ENCODE measurements at places on chromosomes 5 and 9. TPM values are rescaled to one million over a fixed set of nuclear protein-coding genes. Genes with fewer than 3 reads are reported as not detected.

Gene PCDHB4
- not detected for total RNA-seq

- H3K27ac ChIP-seq = peak overlapping the region; percentile 96
- peak; percentile 37 for DNase-seq
- peaks cover 71% of the 10 kb centered on the region for H3K4me1 ChIP-seq
These were observed 41.1 kb upstream of the NEK6 start for GRCh38 chr9:124216474-124217176.

DNA sequence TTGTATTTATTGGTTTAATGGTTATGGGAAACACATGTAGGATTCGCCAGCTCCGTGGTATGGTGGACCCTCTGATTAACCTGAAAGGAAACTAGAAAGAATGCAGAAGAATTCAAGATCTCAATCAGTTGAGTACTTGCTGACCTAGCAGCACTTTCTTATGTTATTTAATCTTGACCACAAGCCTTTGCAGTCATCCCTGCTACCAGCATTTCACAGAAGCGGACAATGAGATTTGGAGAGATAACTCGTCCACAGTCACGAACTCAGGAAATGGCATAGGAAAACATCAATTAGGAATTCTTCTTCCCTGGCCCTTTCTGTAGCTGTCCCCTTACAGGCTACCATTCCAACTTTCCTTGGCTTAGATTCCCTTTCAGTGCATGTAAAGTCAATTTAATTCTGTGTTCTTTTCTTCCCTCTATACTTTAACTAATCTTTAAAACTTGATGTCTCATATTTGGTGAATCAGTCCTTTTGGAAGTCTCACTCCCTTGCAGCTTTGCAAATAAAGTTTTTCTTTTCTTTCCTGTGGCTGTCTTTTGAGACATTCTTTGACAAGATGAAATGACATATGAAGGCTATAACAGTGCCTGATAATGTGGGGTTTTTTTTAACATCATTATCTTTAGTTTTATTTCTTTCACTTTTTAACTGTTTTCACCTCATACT lies 1.3 kb upstream of the SLC44A1 start:
- no peak for DNase-seq

- DNase-seq = peak; percentile 24
- no peaks in the 10 kb centered on the region for H3K4me1 ChIP-seq
- no peak overlapping the region for H3K4me3 ChIP-seq
- no peak overlapping the region for H3K27ac ChIP-seq
- H3K27me3 ChIP-seq = peaks cover 11% of the 10 kb centered on the region
- H3K36me3 ChIP-seq = no peaks in the 10 kb centered on the region
These were observed 1.4 kb upstream of the ADAMTSL2 start for GRCh38 chr9:133532937-133533668.

Gene SKP1
- 265 TPM for total RNA-seq

DNA sequence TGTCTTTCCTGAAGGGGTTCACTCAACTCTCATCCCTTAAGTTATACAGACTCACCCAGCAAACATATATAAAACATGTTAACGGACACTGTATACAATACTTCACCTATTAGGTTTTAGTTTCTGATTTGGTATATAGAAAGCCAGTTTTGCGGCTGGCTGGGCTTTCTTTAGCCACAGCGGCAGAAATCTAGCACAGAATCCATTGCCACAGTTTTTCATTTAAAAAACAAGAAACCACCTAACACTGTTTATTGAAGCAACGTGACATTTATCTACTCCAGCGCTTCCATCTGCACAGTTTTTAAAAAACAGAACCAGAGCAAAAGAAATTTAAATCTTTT lies 67.3 kb downstream of the SNX30 start:
- H3K36me3 ChIP-seq = peaks cover 5% of the 10 kb centered on the region
- H3K27me3 ChIP-seq = peaks cover 3% of the 10 kb centered on the region
- H3K27ac ChIP-seq = no peak overlapping the region
- H3K4me1 ChIP-seq = no peaks in the 10 kb centered on the region
- no peak for DNase-seq

Gene HACD4
- total RNA-seq = 2.7 TPM

- DNase-seq = no peak
- no peaks in the 10 kb centered on the region for H3K4me1 ChIP-seq
- H3K27ac ChIP-seq = no peak overlapping the region
- no peaks in the 10 kb centered on the region for H3K27me3 ChIP-seq
These were observed 79.4 kb downstream of the SIL1 start for GRCh38 chr5:139118804-139119203.

- no peak overlapping the region for H3K27ac ChIP-seq
- no peak for DNase-seq
- no peaks in the 10 kb centered on the region for H3K36me3 ChIP-seq
- H3K4me1 ChIP-seq = peaks cover 21% of the 10 kb centered on the region
- H3K27me3 ChIP-seq = peaks cover 45% of the 10 kb centered on the region
- H3K4me3 ChIP-seq = no peak overlapping the region
These were observed 1.4 kb downstream of the MEF2C start for GRCh38 chr5:88881571-88881971.

GRCh38 chr5:115586525-115587146 lies 15.6 kb downstream of the TICAM2 start:
- H3K36me3 ChIP-seq = peaks cover 2% of the 10 kb centered on the region
- no peak overlapping the region for H3K4me3 ChIP-seq
- H3K27me3 ChIP-seq = peaks cover 2% of the 10 kb centered on the region
- no peak for DNase-seq

DNA sequence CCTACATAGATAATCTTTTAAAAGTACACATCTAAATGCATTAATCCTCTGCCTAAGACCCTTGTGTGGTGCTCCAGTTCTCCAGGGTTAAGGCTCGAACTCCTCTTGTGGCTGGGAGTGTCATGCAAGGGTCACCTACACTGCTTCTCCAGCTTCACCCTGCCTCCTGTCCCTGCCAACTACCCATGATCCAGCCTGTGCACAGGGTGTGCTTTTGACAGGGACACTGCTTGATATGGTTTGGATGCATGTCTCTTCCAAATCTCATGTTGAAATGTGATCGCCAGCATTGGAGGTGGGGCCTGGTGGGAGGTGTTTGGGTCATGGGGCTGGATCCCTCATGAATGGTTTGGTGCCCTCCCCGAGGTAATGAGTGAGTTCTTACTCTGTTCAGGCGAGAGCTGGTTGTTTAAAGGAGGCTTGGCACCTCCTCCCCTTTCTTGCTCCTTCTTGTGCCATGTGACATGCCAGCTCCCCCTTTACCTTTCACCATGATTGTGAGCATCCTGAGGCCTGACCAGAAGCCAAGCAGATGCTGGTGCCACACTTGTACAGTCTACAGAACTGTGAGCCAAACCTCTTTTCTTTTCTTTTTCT lies 48.5 kb downstream of the SLC22A5 start:
- H3K27ac ChIP-seq = peak overlapping the region; percentile 30
- H3K36me3 ChIP-seq = peaks cover 46% of the 10 kb centered on the region
- no peaks in the 10 kb centered on the region for H3K27me3 ChIP-seq
- H3K4me1 ChIP-seq = peaks cover 95% of the 10 kb centered on the region

- H3K27me3 ChIP-seq = peaks cover 4% of the 10 kb centered on the region
- no peak for DNase-seq
- no peaks in the 10 kb centered on the region for H3K36me3 ChIP-seq
- peaks cover 11% of the 10 kb centered on the region for H3K4me1 ChIP-seq
- H3K4me3 ChIP-seq = no peak overlapping the region
- H3K27ac ChIP-seq = no peak overlapping the region
These were observed 91.2 kb upstream of the CHD1 start for GRCh38 chr5:99019812-99020697.

GRCh38 chr9:91117959-91118703 lies 243.6 kb downstream of the AUH start:
- H3K4me3 ChIP-seq = no peak overlapping the region
- peaks cover 11% of the 10 kb centered on the region for H3K27me3 ChIP-seq
- peaks cover 23% of the 10 kb centered on the region for H3K36me3 ChIP-seq
- no peak for DNase-seq
- H3K4me1 ChIP-seq = peaks cover 36% of the 10 kb centered on the region

Gene ERMP1
- 24.1 TPM for total RNA-seq

DNA sequence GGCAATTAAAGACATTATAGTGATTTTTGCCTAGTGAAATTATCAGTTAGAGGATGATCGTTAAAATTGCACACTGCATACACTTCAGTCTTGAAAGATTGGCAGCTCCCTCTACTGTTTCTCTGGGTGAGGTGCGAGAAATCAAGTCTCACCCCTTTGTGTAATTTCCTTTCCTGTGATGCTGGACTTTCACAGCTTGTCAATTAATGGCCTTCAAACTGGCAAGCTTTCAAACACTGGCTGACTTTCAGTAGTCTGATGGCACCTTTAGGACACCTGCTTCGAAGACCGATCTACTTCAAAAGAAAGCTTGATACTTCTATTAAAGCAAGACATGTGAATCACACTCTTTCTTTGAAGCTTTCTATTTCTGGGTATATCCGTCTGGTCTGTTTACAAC lies 706.7 kb upstream of the PTPRD start:
- no peak for DNase-seq
- no peaks in the 10 kb centered on the region for H3K27me3 ChIP-seq
- no peaks in the 10 kb centered on the region for H3K4me1 ChIP-seq
- H3K36me3 ChIP-seq = no peaks in the 10 kb centered on the region
- H3K27ac ChIP-seq = no peak overlapping the region
- H3K4me3 ChIP-seq = no peak overlapping the region

DNA sequence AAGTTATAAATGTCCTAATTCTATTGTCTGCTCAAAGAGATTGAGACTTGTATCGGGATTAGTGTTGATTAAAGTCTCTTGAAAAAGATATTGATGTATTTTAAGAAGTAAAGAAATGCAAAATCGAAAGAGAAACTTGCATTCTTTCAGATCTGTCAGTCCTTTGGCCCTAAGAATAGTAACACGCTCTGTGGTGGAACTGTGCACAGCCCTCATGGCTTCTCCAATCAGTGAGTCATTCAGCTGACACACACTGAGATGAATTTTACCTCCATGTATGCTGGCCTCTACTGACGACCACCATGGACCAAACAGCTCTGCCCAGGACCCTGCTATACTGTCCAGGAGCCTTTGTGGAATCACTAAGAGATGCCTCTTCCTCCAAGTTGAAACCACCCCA lies 232.4 kb downstream of the ESM1 start:
- no peaks in the 10 kb centered on the region for H3K27me3 ChIP-seq
- peak overlapping the region; percentile 80 for H3K27ac ChIP-seq
- H3K4me3 ChIP-seq = peak overlapping the region; percentile 47
- peaks cover 13% of the 10 kb centered on the region for H3K36me3 ChIP-seq
- peaks cover 55% of the 10 kb centered on the region for H3K4me1 ChIP-seq

Gene PDCD1LG2
- 1.4 TPM for total RNA-seq

- no peak overlapping the region for H3K4me3 ChIP-seq
- peaks cover 2% of the 10 kb centered on the region for H3K27me3 ChIP-seq
- no peaks in the 10 kb centered on the region for H3K36me3 ChIP-seq
- DNase-seq = no peak
These were observed 166.1 kb downstream of the MACROH2A1 start for GRCh38 chr5:135232958-135233357.
